ENCODE measurements at places on chromosomes 6 and 20. TPM values are rescaled to one million over a fixed set of nuclear protein-coding genes. Genes with fewer than 3 reads are reported as not detected.

Gene OR2B2
- not detected for total RNA-seq

Gene DLK2
- total RNA-seq: not detected

Gene PPDPF
- 239 TPM for total RNA-seq

- DNase-seq: no peak
- no peak overlapping the region for H3K4me3 ChIP-seq
- no peaks in the 10 kb centered on the region for H3K36me3 ChIP-seq
- H3K27ac ChIP-seq: no peak overlapping the region
- H3K4me1 ChIP-seq: peaks cover 26% of the 10 kb centered on the region
- H3K27me3 ChIP-seq: no peaks in the 10 kb centered on the region
These were observed 199.1 kb upstream of the BTBD3 start for GRCh38 chr20:11718474-11719094.

- H3K36me3 ChIP-seq: no peaks in the 10 kb centered on the region
- H3K4me3 ChIP-seq: peak overlapping the region; percentile 64
- H3K27me3 ChIP-seq: no peaks in the 10 kb centered on the region
- peak; percentile 97 for DNase-seq
These were observed 38.9 kb upstream of the PMEPA1 start for GRCh38 chr20:57748601-57749130.

- peaks cover 2% of the 10 kb centered on the region for H3K4me1 ChIP-seq
- no peak overlapping the region for H3K4me3 ChIP-seq
- H3K27ac ChIP-seq: no peak overlapping the region
- no peaks in the 10 kb centered on the region for H3K36me3 ChIP-seq
These were observed 25.5 kb downstream of the CLIC5 start for GRCh38 chr6:45990162-45990561.

DNA sequence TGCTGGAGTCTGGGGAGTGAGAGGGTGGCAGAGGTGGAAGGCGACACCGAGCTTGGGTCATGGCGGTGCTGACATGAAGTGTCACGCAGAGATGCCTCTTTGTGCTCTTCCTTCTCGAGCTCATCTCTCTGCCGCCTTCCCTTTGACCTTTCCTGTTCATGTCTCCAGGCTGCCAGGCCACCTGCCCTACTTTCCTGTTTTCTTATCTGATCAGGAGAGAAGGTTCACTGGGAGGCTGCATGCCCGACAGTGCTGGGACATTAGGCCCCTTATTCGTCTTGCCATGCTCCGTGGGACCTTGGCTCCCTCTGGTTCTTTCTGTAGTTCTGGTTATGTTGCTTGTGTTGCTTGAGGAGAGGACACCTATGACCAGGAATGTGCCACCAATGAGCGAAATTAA is 33.2 kb downstream of the CST8 start:
- no peak for DNase-seq
- no peak overlapping the region for H3K27ac ChIP-seq
- no peaks in the 10 kb centered on the region for H3K36me3 ChIP-seq

- no peak overlapping the region for H3K27ac ChIP-seq
- peaks cover 51% of the 10 kb centered on the region for H3K27me3 ChIP-seq
- no peak overlapping the region for H3K4me3 ChIP-seq
- H3K4me1 ChIP-seq: no peaks in the 10 kb centered on the region
- H3K36me3 ChIP-seq: no peaks in the 10 kb centered on the region
These were observed 18.8 kb downstream of the ARHGAP40 start for GRCh38 chr20:38620441-38620840.

DNA sequence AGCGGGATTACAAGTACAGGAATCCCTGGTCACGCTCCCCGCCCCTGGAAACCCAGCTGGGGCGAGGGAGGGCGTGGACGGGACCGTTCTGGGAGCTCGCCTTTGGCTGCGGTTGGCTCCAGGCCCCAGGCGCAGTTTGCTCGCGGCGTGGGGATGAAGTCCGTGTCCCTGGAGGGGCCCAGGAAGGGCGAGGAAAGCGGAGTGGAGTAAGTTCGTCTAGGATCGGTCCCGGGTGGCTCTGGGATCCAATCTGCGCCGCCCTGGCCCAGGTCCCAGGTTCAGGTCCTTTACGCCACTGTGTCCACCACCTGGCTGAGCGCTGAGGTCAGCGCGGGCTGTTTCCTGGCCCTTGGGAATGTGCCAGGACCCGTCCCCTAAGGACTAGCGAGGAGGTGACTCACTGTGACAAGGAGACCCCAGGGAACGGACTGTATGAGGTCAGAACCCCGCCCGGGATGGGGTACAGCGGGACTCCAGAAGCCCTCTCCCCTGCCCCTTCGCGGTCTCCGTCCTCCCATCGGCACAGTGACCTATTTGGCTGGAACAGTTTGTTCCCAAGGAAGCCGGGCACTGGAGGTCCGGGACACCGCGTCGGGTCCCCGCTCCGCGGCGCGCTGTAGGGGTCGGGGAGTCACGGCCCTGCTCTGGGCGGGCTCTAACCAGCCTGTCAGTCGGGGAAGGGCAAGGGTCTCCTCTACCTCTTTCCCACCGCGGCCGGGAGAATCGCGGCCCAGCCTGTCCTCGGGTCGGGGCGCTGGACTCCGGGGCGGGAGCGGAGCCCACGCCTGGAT is 724 bp downstream of the CDKN1A start:
- DNase-seq: no peak
- peaks cover 16% of the 10 kb centered on the region for H3K36me3 ChIP-seq
- H3K27ac ChIP-seq: peak overlapping the region; percentile 99
- H3K4me3 ChIP-seq: peak overlapping the region; percentile 96
- peaks cover 57% of the 10 kb centered on the region for H3K4me1 ChIP-seq
- no peaks in the 10 kb centered on the region for H3K27me3 ChIP-seq

DNA sequence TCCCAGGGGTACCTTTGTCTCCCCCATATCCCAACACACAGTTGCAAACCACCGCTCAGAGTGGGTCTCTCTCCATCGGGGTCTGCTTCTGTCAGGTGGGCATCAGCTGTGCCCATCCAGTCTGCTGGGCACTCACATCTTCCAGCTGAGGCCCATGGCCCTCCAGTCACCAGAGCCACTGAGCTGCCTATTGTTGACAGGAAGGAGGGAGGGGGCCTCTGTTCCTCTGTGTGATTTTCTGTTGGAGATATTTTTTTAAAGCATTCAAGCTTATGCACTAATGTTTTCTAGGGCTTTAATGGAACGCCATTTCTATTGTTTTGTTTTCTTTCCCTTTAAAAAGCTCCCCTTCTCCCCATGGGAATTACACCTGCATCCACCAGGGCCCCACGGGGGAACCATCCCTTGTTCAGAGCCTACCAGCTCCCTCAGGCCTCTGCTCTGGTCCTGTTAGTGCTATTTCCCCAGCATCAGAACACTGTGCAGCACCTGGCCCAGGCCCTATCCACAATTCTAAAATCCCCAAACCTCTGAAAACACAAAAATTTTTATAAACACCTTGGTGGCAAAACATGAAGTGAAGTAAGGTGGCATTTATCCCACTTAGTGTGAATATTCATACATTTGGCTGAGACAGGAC is 326.2 kb downstream of the CD83 start:
- no peak for DNase-seq
- H3K27ac ChIP-seq: no peak overlapping the region
- no peaks in the 10 kb centered on the region for H3K36me3 ChIP-seq
